ENCODE measurements at places on chromosomes 13 and 19.

GRCh38 chr13:94342436-94343242, 136.8 kb downstream of the DCT start:
- DNase-seq: no peak

DNA sequence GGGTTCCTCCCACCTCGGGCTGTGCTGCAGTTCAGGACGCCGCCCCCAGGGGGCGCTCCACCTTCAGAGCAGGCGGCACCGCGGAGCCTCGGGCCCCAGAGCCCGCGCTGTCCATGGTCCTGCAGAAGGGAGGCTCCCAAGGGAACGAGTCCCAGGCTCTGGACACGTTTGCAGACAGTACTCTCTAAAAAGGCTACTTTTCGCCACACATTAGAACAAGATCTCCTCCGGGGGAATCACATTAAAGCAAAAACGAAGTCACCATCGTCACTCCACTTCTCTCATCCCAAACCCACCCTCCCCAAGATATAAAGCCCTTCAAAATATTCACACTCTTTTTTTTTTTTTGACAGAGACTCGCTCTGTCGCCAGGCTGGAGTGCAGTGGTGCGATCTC, 4.6 kb upstream of the SIGLEC10 start:
- DNase-seq: peak; percentile 81

- no peak for DNase-seq
Observed at GRCh38 chr19:56148096-56148495, 7.0 kb downstream of the ZNF444 start.

GRCh38 chr19:13796301-13797057, 1.2 kb downstream of the ZSWIM4 start:
- DNase-seq: no peak

DNA sequence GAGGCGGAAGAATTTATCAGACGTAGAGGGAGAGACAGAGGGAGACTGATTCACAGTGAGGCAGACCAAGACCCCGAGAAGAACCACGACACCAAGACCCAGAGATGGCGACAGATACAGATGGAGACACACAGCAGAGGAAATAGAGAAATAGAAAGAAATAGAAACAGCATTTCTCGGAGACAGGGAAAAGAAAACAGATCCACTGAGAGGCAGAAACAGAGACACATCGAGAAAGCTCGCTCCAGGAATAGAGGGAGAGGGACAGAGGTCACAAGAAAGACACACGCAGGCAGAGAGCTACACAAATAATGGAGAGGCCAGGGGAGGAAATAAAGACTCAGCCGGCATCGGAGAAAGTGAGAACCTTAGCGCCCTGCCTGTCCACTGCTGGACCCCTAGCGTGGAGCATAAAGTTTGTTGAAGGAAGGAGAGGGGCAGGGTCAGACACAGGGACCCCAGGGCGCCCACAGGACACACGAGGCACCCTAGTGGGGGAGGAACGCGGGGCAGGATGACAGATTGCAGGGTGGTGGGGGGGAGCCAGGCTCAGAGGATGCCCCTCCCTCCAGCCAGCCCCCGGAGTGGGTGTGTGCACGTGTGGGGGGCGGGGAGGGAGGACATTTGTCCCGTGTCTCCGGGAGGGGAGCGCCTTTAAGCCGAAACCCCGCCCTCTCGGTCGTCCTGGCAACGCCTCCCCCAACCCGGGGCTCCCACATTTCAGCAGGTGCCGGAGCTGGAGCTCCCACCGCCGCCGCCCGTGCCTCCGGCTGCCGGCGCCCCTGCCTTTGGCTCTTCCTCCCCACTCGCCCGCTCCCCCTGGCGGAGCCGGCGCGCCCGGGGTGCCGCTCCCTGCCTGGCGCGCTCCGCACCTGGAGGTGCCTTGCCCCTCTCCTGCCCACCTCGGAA, at the start of gene PRKCG:
Gene PRKCG, plus strand, starts transcription at position 716 of the 909 bp plus-strand sequence. CDS start 298 bp downstream, outside the sequence.
- DNase-seq: no peak

DNA sequence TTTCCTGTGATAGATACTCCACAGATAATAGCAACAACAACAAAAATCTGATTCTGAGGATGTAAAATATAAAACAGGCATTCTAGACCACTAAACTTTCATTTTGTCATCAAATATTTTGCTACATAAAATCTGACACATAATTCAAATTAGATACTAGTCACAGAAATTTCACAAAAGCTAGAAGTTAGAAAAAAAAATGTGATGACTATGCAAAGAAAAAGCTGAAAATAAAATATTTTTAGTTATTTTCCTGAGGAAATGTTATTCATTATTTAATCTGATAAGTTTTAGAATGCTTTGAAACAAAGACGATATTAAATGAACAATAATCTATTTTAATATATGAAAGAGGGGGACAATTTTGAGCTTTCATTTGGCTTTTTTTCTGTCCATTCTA, 357.2 kb downstream of the SLITRK6 start:
- no peak for DNase-seq

GRCh38 chr13:79389026-79389425, 17.0 kb downstream of the RBM26 start:
- no peak for DNase-seq

DNA sequence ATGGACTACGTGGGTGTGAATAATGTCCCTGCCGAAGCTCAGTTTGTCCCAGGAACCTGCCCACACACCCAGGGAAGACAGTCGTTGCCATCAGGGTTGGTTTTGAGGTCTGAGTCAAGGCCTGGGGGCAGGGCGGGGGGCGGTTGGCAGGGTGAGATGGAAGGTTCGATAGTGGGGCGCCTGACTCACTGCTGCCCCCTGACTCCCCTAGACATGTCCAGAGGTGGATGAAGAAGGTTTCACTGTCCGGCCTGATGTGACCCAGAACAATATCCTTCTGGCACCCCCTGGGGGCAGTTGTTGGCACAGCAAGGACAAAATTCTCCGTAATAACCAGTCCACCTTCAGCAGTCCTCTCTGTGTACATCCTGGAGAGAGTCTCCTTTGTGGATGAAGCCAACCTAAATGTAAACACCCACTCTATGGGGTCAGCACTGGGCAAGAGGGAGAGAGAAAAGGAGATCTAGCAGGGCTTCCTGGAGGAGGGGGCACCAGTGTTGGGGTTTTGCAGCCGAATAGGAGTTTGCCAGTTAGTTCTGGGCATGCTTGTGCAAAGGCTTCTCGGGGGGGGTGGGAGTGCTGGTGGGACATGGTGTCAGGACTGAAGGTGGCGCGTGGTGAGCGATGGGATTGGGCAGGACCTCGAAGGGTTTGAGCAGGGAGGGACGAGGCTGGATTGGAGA, 19.6 kb upstream of the B3GNT3 start:
- peak; percentile 65 for DNase-seq

- DNase-seq: no peak
Observed at GRCh38 chr19:28393574-28394336, 819.2 kb downstream of the UQCRFS1 start.

DNA sequence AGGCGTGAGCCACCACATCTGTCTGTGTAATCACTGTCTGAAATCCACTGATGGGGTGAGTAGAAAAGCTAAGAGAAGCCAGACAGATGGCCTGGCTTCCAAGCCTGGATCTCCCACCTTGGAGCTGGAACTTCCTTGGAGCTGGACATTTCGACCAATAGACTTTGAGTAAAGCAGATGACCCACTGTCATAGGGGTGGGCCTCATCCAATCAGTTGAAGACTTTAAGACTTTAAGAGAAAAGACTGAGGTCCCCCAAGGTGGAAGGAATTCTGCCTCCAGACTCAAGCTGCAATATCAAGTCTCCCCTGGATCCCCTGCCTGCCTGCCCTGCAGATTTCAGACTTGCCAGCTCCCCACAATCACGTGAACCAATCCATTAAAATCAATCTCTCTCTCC, 20.7 kb downstream of the VSTM1 start:
- DNase-seq: no peak

- peak; percentile 36 for DNase-seq
Observed at GRCh38 chr19:57816652-57817051, 1.9 kb upstream of the ZNF552 start.

- no peak for DNase-seq
Observed at GRCh38 chr13:25632166-25632888, 260.6 kb downstream of the ATP8A2 start.

DNA sequence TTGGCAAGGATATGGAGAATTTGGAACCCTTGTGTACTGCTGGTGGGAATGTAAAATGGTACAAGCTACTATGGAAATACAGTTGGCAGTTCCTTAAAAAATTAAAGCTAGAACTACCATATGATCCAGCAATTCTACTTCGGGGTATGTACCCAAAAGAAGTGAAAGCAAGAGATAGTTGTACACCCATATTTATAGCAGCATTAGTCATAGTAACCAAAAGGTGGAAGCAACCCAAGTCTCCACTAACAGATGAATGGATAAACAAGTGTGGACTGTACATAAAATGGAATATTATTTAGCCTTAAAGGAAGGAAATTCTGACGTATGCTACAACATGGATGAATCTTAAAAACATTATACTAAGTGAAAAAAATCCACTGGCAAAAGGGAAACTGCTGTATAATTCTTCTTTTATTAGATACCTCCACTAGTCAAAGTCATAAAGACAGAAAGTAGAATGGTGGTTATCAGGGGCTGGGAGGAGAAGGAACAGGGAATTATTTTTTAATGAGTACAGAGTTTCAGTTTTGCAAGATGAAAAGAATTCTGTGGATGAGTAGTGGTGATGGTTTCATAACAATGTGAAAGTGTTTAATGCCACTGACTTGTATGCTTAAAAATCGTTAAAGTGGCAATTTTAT, 141.6 kb downstream of the RXFP2 start:
- no peak for DNase-seq

- peak; percentile 65 for DNase-seq
Observed at GRCh38 chr19:21202865-21203494, 61.1 kb downstream of the ZNF431 start.

DNA sequence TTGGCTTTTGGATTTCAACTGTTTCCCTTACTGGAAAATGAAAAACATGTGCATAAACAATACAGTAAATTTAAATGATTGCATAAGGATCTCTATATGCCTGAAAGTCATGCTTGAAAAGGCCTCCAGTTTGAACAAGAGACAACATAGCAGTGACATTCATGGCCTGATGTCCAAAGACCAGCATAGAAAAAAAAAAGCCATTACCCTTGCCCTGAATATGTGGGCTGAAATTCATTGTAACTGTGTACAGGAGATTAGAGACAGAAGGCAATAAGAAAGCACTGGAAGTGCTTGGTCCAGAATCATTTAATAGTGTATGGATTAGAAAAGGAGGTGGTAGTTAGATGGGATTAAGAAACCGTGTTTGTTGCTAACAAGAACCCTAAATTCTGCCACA, 15.4 kb downstream of the MIR17HG start:
- no peak for DNase-seq

- no peak for DNase-seq
Observed at GRCh38 chr19:29311191-29311790, 98.3 kb upstream of the UQCRFS1 start.

DNA sequence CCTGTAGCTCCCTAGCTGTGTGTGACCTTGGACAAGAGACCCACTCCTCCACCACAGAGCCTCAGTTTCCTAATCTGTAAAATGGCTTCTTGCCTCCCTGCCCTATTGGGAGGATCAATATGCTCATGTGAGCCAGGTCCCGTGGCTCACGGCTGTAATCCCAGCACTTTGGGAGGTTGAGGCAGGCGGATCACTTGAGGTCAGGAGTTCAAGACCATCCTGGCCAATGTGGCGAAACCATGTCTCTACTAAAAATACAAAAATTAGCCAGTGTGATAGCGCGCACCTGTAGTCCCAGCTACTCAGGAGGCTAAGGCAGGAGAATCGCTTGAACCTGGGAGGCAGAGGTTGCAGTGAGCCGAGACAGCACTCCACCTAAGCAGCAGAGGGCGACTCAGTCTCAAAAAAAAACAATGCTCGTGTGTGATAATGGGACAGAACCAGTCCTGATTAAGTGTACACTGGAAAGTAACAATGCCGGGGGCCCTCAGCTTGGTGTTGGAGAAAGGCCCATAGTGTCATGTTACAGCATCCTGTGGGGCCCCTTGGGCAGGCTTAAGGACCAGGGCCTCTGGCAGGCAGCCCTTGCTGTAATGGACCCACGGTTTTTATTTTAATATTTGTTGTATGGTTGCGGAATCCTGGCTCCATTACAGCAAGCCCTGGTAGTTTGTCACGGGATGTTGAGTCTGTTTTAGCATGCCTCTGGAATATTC, 6.8 kb downstream of the RPS11 start:
- peak; percentile 76 for DNase-seq

DNA sequence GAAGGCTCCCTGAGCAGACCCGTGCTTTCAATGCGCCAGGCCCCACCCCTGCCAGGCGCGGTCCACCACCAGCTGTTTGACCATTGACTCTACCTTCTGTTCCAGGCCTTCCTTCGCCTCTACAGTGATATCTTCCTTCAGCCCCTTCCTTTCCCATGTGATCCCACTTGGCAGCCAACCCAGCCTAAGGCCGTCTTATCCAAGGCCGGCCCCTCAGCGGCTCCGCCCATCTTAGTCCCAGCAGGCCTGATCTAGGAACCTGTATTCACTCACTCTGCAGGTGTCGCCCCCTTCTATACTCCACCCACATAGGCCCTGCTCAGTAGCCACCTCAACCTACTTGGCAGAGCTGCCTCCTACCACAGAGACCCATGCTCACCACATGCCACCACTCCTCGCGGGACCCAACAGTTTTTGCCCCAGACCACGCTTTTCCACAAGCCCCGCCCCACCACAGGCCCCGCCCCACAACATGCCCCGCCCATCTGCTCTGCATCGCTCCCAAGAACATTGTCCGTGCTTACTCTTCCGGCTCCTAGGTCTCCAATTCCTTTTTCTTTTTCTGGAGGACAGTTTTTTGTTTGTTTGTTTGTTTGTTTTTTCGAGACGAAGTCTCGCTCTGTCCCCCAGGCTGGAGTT, 2.9 kb downstream of the RASIP1 start:
- DNase-seq: peak; percentile 53

- no peak for DNase-seq
Observed at GRCh38 chr19:313988-314815, 23.0 kb upstream of the PLPP2 start.

GRCh38 chr13:101554420-101555125, 102.1 kb downstream of the ITGBL1 start:
- peak; percentile 20 for DNase-seq

DNA sequence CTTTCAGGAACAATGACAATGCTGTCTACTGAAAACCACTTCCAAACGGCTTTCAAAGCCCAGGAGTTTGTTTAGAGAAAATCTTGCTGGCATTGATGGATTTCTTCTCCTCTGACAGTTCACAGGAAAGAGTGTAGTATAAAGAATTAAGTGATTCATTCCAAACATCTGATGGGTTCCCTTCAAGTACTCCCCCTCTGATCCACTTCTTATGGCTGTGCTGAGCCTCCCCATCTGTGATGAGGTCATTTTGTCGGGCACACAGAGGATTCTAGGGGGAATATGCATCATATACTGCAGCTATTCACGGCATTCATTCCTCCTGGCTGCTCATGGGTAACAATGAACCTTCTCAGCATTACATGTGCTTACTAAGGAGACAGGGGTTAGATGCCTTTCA, 107.9 kb downstream of the RGCC start:
- no peak for DNase-seq

Measured in hematopoietic multipotent progenitor cell treated with erythropoietin and hydrocortisone succinate and interleukin-3 and kit ligand, for 8 days (in vitro differentiated cells).